ENCODE measurements at places on chromosomes 12 and 14.

DNA sequence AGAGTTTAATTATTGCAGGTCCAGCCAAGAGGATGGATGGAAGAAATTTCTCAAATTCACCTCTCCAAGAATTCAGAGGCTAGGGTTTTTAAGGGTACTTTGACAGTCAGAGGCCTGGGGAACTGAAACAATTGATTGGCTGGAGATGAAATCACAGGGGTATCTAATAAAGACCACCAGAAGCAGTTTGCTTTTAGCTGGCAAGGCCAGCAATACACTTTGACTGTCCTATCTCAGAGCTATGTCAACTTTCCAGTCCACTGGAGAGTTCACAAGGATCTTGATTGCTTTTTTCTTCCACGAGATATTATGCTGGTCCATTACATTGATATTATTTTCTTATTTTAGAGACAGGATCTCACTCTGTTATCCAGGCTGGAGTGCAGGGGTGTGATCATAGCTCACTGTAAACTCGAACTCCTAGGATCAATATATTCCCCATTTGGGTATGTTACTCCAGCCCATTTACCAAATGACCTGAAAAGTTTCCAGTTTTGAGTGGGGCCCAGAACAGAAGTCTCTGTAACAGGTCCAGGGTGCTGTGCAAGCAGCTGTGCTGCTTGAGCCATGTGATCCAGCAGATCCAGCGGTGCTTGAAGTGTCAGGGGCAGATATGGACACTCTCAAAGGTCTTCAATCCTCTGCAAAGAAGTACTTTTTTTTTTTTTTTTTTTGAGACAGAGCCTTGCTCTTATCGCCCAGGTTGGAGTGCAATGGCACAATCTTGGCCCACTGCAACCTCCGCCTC lies 17.2 kb upstream of the ATF7 start:
- DNase-seq = no peak

DNA sequence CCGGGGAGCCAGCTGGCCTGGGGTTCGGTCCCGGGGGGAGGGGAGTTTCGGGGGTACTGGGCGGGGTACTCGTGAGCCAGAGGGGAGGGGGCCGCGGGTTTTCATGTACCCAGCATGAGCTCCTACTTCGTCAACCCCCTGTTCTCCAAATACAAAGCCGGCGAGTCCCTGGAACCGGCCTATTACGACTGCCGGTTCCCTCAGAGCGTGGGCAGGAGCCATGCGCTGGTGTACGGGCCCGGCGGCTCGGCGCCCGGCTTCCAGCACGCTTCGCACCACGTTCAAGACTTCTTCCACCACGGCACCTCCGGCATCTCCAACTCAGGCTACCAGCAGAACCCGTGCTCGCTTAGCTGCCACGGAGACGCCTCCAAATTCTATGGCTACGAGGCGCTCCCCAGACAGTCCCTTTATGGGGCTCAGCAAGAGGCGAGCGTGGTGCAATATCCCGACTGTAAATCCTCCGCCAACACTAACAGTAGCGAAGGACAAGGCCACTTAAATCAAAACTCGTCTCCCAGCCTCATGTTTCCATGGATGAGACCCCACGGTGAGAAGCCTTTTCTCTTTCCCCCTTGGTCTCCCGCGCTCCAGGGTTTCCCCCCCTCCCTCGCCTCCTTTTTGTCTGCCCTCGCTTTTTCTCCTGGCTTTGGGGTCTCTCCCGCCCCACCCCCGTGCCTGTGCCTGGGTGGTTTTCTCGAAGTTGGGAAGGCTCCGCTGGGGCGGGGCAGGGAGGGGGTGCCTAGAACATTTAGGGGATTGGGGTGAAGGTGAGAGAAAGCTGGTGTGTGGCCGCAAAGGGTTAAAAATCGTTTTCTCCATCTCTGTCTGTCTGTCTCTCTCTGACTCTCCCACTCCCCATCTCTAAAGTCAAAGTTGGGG lies 627 bp downstream of the HOXC8 start:
- no peak for DNase-seq

GRCh38 chr12:10111451-10111850 lies 12.7 kb upstream of the CLEC1A start:
- no peak for DNase-seq

DNA sequence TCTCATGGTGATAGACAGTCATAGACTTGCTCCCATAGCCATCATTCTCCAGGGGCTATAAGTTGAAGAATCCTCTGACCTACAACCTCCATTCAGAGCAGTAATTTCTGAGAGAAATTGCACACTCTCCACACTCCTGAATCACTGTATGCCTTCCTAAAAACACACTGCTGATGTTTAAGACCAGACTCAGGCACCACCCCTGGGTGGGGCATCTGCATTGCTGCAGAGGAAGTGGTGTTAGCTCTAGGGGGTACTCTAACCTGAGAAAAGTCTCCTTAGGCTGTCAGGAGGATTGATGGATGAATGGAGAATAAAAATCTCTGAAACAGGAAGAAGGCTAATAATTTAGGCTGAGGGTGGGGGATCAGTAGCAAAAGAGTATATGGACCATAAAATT lies 436.1 kb downstream of the DAD1 start:
- no peak for DNase-seq

GRCh38 chr14:26743284-26743683 lies 145.5 kb upstream of the NOVA1 start:
- DNase-seq = no peak

GRCh38 chr14:41606532-41607303 lies at the start of gene LRFN5:
Gene LRFN5, plus strand, starts transcription at chr14:41606876.
- DNase-seq = peak; percentile 75

GRCh38 chr12:108455706-108456105 lies 59.4 kb upstream of the FICD start:
- no peak for DNase-seq

GRCh38 chr14:105292826-105293711 lies 7.7 kb downstream of the BRF1 start:
- no peak for DNase-seq
